Bronchus fibroblast of lung (primary cell): ENCODE measurements at places on chromosomes 3 and 15. TPM values are rescaled to one million over a fixed set of nuclear protein-coding genes. Genes with fewer than 3 reads are reported as not detected.

The CHL1 gene
- total RNA-seq, result 0.59 and 1.7 TPM in 2 replicates

The RTP3 gene
- total RNA-seq, result not detected in 2 replicates

The IL17RB gene
- 0.17 TPM in 1 of 2 replicates, not detected in the other for total RNA-seq

The DHFR2 gene
- 1.9 and 2.7 TPM in 2 replicates for total RNA-seq

The THRB gene
- 0.84 and 1.6 TPM in 2 replicates for total RNA-seq

The ERICH6 gene
- total RNA-seq, result not detected in 2 replicates

The MFN1 gene
- total RNA-seq, result 22.4 and 27.7 TPM in 2 replicates

The RAB5A gene
- 36.8 and 41.8 TPM in 2 replicates for total RNA-seq

The PIK3CA gene
- 8.8 and 11.1 TPM in 2 replicates for total RNA-seq

The NR2E3 gene
- total RNA-seq, result not detected in 2 replicates

The BBX gene
- total RNA-seq, result 35.1 and 41.2 TPM in 2 replicates

The CCDC54 gene
- total RNA-seq, result not detected in 2 replicates

The RARB gene
- total RNA-seq, result 7.3 and 8.7 TPM in 2 replicates

The TIMP4 gene
- 10.9 and 11.3 TPM in 2 replicates for total RNA-seq

The EPHA6 gene
- 0.17 TPM in 1 of 2 replicates, not detected in the other for total RNA-seq

The SIDT1 gene
- not detected in 2 replicates for total RNA-seq

The THBS1 gene
- 89.2 and 99.2 TPM in 2 replicates for total RNA-seq

The CHRNA5 gene
- total RNA-seq, result 1.0 and 4.3 TPM in 2 replicates

The CLDN18 gene
- not detected in 2 replicates for total RNA-seq

The KLF15 gene
- 3.2 and 3.3 TPM in 2 replicates for total RNA-seq

The ELL3 gene
- total RNA-seq, result 2.2 and 3.4 TPM in 2 replicates

The SLC22A14 gene
- total RNA-seq, result not detected in 2 replicates

The SLC28A1 gene
- not detected in 2 replicates for total RNA-seq

The HGD gene
- total RNA-seq, result not detected in 2 replicates

The CSPG5 gene
- 0.15 and 0.17 TPM in 2 replicates for total RNA-seq

The HCN4 gene
- total RNA-seq, result not detected in 2 replicates

The HACD3 gene
- total RNA-seq, result 67.8 and 73.6 TPM in 2 replicates

The PAK6 gene
- 3.5 TPM in 1 of 2 replicates, not detected in the other for total RNA-seq
